ENCODE measurements at places on chromosomes 13 and 19.

DNA sequence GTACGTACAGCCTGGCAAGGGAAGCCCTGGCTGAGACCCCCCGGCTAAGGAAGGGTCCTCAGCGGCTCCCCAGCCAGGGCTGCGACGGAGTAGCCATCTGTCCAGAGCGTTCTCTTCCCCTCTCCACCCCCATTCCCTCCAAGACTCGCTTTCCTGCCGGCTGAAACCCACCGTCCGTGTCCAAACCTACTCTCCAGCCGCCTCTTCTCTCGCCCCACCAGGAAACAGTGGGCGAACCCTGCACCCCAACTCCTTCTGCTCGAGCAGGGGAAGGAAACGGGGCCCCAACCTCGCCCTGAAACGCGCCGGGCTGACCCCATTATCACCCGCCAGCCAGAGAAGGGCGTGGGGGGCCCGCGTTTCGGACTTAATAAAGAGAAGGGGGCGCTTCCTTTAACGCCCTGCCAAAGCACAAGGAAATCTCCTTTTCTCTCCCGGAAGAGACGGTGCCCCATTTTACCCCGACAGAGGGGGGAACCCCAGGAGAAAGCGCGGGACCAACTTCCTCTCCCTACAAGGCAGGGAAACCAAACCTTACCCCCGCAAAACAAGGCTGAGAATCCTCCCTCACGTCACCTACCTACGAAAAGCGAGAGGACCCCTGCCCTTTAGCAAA lies 2.5 kb downstream of the ZC3H4 start:
- no peak for DNase-seq

- no peak for DNase-seq
These were observed 6.1 kb downstream of the DENND1C start for GRCh38 chr19:6475321-6476108.

DNA sequence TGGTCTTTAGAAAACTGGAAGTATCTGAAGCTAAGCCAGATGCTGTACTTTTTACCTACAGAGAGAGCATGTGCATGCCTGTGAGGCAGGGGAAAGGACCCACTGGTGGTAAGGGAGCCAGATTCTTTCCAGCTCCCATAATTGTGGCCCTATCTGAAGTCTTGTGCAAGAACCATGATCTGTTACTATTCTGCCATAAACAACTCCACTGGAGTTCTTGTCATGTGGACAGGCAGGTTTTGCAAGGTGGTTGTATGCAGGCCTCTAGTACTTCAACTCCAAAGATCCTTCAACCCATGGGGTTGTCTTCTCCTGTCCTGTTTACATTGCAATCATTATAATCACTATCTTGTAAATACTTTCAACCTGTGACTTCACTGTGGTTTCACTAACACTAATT lies 14.1 kb downstream of the PROSER1 start:
- no peak for DNase-seq

DNA sequence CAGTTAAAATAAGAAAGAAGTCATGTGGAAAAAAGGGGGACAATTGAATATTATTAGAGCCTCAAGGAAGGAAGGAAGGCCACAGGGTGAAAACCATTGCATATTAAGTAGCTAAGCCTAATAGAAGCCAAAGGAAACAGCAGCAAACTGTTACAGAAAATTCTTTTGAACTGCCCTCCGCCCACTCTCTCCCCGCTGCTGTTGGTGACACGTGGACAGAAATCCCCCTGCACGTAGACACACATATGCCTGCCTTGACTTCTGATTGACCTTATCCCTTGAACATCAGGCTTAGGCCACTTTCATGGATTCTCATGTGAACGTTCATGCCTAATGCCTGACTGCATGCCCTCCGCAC lies 229.1 kb downstream of the KCNRG start:
- DNase-seq = no peak

DNA sequence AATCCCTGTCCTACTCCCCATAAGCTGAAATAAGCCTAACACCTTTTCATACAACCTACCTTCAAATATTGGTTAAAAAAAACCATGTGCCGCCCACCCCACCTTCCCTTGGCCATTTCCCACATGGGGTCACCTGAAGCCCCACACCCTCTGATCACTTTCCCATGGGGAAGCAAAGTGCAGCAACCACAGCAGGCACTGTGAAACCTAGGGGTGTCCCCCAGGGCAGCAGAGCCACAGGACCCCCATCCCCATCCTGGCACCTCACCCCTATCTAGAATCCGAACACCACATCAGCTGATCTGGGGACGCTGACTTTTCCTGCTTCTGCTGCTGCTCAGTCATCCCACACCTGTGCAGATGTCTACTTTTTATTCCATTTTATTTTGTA lies 19.9 kb downstream of the CEACAM21 start:
- DNase-seq = no peak

DNA sequence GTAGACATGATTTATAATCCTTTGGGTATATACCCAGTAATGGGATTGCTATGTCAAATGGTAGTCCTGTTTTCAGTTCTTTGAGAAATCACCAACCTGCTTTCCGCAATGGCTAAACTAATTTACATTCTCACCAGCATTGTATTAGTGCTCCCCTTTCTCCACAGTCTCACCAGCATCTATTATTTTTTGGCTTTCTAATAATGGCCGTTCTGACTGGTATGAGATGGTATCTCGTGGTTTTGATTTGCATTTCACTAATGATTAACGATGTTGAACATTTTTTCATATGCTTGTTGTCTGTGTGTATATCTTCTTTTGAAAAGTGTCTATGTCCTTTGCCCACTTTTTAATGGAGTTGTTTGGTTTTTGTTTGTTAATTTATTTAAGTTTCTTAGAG lies 165.1 kb downstream of the PDS5B start:
- no peak for DNase-seq
